Left lobe of liver (tissue), 2 donors: ENCODE measurements at places on chromosomes 13 and 19. TPM values are rescaled to one million over a fixed set of nuclear protein-coding genes. Genes with fewer than 3 reads are reported as not detected.

The ACTMAP gene
- total RNA-seq = 8.9 TPM

The MCEMP1 gene
- total RNA-seq = 0.18 TPM

- DNase-seq = no peak
Observed at GRCh38 chr13:96743296-96744089, 250.8 kb downstream of the OXGR1 start.

DNA sequence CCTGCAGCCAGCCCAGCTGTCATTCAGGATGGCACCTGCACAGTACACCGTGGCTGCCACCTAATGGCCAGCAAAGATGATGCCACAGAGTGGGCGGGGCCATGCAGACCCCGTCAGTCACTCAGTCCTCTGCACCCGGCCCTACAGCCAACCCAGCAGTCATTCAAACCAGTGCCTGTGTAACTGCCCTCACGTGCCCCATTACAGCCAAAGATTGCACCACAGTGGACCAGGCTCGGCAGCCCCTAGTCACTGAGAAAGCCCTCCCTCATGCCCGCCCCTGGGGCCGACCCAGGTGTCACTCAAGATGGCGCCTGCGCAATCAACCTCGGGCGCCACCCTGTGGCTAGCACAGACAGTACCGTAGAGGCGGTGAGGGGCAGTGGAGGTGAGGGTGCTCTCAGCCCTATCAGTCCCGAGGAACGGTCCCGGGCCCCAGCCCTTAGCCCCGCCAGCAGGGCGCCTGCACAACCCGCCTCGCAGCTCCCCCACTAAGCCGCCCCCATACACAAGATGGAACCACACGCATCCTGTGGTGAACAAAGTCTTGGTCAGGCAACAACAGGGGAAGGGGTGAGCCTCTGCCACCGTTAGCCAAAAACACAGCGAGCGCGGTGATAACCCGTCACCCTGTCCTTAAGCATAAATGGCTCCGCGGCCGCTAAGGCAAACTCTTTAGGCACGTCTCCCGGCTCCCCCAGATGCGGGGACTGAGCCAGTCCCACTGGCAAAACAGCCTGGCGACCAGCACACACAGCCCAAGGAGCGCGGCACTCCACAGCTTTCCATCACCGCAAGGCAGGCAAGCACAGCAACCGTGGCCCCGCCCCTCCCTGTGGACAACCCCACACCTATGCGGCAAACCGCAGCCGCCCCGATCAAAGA is 2.3 kb downstream of the PEG3 start:
- peak; percentile 82 for DNase-seq

GRCh38 chr19:20968092-20968491 is 45.0 kb downstream of the ZNF85 start:
- DNase-seq = no peak

DNA sequence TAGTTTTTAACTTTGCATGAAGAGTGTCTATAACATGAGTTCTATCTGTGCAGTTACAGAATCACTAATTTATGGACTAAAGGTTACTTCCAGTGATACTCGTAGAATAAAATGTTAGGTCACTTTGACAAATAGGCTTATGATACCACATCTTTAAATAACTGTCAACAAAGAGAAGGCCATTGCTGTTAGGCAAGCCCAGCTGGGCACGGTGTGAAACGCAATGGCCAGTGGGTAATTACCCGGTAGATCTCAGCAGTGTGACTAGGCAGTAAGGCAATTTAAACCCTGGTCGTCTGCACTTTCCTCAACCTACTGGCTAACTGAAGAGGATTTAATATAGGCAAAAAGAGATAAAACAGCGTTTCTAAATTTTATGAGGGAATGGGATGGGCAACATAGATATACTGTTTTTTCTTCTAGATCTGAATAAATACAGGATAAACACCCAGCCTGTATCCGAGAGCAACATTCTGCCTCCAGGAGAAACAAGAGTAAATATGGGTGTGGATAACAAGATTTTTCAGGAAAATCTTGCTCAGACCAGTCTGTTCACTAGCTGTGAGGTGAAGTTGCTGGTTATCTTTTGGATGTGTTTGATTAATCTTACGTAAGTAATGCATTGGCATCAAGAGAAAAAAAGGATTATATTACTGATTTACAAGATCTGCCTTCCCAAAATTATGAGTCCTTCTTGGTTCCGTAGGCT is 631.3 kb downstream of the EFNB2 start:
- DNase-seq = no peak

- DNase-seq = no peak
Observed at GRCh38 chr13:106003651-106004050, 531.8 kb downstream of the EFNB2 start.

The PRR19 gene
- total RNA-seq = 0.65 TPM

- no peak for DNase-seq
Observed at GRCh38 chr19:29292153-29292552, 79.2 kb upstream of the UQCRFS1 start.

DNA sequence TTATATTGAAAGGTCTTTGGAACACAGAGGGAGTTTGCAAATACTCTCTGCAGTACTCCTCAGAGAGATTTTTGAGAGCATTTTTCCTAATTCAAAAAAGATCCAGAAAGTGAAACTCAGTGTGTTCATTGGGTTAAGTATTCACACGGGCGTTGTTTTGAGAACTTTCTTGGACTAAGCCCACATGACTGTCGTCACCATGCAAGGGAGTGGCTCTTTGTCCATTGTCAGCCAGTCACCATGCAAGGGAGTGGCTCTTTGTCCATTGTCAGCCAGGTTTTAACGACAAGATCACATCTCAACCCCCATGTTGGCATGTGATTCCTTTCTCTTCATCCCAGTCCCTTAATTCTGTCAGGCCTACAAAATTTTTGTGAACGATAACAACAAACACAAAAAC is 81.2 kb upstream of the STK24 start:
- DNase-seq = peak; percentile 16

The SYNGR4 gene
- total RNA-seq = not detected

The KLK2 gene
- not detected for total RNA-seq

DNA sequence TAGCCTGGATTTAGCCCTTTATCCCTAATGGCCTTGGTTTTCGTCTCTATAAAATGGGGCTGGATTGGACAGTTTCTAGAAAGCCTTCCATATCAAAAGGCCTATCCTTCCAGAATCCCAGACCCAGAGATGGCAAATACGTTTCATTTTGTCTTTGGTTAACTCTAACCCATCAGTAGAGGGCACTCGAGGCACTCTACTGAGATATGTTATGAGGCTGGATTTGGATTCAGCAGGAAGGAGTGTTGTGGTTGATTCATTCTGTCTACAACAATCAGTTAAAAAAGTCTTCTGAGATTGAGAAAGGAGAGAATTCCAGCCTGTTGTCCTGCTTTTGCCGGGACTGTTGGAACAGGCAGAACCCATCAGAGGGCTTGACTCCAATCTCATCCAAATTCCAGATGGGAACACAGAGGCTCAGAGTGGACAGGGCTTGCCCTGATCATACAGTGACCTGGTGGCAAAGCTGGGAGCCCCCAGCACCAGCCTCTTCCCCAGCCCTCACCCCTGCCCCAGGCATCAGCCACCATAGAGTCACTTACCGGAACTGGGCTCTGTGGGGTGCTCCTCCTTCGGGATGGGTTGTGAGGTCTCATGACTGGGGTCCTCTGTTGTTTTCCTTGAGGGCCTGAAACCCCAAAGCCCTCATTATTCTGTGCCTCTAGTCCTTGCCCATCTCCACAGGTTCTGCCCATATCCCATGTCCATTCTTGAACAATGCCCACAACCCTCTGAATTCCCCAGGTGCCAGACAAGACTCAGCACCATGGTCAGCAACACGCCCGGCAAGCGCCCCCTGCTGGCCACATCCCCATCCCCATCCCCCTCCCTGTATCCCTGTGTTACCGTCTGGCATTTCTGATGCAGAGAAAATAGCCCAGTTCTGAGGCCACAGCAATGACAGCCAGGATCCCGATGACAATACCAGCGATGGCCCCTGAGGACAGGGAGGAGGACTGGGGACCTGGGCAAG is 12.3 kb upstream of the ZNF180 start:
- peak; percentile 41 for DNase-seq

The RFPL4A gene
- total RNA-seq = 1.0 TPM

The GAPDHS gene
- not detected for total RNA-seq

DNA sequence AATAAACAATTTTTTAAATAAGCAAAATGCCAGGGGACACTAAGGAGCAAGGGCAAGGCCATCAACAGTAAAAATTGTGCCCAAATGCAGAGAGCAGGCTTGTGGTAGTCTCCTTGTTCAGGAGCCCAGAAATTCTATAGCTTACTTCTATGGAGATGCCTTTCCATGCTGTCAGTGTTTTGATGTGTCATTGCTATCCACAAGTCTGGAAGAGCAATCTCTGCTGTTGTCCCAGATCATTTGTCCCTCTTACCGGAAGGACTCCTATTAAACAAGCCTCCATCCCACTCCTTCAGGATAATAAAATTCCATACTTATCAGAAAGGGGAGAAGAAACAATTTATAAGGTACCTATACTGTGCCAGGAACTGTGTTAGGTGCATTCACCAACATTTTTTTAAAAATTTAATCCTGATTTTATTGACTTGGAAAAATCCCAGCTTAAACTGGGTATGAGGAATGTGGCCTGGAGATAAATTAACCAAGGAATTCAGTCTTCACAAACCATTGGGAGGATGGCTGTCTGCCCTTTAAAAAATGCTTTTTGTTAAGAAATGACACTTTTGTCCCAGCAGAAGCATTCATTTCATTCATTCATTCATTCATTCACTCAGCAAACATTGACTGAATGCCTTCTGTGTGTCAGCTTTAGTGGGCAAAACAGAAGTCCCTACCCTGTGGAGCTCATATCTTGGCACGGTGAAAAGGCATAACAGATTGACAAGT is 26.8 kb upstream of the CYSLTR2 start:
- no peak for DNase-seq

DNA sequence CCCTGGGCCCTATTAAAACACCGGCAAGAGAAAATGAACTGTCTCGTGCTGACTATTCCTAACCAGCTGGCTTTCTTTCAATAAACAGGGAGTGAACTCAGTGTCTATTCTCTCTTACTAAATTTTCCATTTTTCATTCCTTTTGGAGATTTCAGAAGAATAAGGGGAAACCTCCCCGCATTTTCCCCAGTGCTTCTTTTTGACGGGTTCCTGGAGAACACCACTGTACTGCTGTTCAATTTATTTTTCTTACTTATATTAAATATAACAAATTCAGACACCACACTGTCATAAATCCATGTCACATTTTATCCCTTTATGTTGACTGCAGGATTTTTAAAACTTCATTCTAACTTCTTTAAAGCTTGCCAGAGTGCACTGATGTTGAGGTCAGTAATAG is 75.8 kb downstream of the DCLK1 start:
- DNase-seq = no peak

GRCh38 chr13:33265133-33265532 is 20.4 kb downstream of the STARD13 start:
- no peak for DNase-seq

GRCh38 chr13:67133476-67133875 is 96.7 kb downstream of the PCDH9 start:
- no peak for DNase-seq

The LMTK3 gene
- total RNA-seq = 0.43 TPM

DNA sequence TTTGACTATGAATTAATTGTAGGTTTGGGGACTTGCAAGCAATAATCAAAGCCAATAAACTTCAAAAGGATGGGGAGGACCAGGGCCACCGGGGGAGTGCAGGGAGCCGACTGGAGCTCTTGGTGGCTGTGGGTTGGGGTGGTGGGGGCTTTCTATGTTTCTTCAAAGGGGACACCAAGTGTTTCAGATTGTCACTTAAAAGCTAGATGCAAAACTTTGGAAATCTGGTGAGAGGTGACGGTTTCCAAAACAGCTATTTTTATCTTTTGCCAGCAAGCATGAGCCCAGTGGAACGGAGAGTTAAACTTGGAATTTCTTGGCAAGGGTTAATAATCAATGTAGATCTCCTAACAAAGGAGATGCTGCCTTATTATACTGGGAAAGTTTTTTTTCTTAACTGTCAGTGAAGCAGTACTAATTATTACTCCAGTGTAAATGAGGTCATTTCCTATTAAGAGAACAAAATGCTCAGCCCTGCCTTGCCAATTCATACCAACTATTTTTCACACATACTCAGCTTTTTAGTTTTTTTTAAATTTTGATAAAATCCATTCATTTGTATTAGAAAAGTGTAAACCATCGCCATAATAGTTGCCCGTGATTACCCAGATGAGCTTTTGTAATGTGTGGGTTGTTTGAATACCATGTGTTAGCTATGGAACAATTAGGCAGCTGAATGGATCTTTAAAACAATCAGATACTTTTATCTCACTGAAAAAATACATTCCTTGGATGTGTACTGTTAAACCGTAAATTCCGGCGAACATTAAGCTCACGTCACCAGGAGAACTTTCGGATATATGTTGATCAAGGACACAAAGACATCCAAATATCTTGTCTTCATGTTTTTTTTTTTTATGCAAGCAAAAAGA is 95.9 kb upstream of the ZNF536 start:
- no peak for DNase-seq

DNA sequence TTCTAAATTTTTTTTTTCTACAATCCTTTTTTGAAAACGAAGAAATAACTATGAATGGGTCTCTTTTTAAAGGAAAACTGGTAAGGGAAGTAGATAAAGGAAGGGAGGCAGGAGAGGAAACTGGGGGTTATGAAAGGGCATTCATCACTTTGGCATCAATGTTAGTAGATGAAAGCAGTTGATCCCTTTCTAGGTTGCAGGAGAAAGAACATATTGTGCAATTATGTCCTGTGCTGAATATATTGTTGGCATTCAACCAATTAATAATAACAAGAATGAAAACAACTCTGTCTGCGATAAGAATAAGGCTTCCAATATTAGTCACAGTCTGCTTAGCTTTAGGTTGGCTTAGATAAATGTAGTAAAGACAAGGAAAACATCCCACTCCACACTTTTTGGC is 796.8 kb upstream of the KLHL1 start:
- DNase-seq = no peak

DNA sequence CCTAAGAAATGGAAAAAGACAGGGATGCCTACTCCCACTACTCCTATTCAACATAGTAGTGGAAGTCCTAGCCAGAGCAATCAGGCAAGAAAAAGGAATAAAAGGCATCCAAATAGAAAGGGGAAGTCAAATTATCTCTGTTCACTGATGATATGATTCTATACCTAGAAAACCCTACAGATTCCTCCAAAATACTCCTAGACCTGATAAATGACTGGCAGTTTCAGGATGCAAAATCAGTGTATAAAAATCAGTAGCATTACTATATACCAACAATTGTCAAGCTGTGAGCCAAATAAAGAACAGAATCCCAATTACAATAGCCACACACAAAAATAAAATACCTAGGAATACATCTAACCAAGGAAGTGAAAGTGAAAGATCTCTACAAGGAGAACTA is 1.3 kb upstream of the GPR42 start:
- no peak for DNase-seq

- DNase-seq = no peak
Observed at GRCh38 chr13:41590643-41591042, 133.3 kb downstream of the RGCC start.

The ZNF850 gene
- total RNA-seq = 0.88 TPM

GRCh38 chr13:75395066-75395465 is 86.9 kb downstream of the TBC1D4 start:
- DNase-seq = no peak

The RFX2 gene
- total RNA-seq = 2.3 TPM

- no peak for DNase-seq
Observed at GRCh38 chr19:7861619-7862412, 12.4 kb downstream of the PRR36 start.

The CCDC70 gene
- not detected for total RNA-seq

- DNase-seq = no peak
Observed at GRCh38 chr13:110030394-110030928, 244.1 kb upstream of the IRS2 start.

The TBXA2R gene
- 4.4 TPM for total RNA-seq
